ENCODE measurements at places on chromosomes 11 and 22.

DNA sequence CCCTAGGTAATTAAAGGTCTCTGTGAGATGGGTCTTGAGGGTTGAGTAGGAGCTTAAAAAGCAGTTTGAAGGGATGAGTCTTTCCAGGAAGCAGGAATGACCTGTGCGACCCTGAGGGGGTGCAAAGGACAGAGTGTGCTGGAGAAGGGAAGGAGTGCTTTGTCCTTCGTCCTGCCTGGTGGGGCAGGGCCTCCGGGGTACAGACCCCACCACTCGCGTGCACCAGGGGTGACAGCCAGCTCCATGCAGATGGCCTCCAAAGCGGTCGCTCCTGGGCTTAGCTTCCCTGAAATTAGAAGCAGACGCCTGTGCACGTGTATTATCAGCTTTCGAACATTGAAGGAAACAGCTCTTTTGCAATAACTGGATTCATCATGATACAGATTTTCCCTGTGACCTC is 959.8 kb downstream of the BRD1 start:
- DNase-seq, result no peak

GRCh38 chr11:73297702-73298101 is 10.4 kb upstream of the ARHGEF17 start:
- DNase-seq, result no peak

DNA sequence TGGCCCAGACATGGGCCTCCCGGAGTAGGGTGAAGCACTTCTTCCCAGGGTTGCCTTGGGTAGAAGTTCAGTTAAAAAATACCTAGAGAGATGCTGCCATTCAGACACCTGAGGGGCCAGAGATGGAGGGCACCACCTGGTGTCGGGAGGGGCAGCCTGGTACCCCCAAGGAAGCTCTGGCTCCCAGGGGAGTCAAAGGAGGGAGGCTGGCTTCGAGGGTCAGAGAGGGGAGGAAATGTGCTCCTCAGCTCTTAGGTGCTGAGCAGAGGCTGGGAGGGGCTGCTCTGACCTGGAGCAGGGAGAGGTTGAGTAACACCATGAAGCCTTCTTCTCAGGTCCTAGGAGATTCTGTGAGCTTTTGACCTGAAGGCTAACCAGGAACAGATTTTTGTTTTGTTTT is 1.1 kb downstream of the USP35 start:
- DNase-seq, result no peak

GRCh38 chr11:19216021-19216420 is 14.2 kb upstream of the CSRP3 start:
- DNase-seq, result no peak

DNA sequence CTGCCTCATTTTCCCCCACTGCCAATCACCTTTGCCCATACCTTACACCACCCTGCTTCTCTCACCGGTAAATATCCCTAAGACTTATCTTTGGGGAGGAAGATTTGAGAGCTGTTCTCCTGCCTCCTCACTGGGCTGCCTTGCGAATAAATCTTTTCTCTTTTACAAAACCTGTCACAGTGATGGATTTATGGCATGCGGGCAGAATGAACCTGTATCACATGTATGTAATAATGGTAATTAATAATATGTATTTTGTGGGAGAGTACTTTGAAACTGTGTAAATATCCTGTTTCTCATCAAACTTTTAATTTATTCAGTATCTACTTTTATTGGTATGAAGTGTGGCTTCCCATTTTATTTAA is 3.6 kb upstream of the USP18 start:
- no peak for DNase-seq

GRCh38 chr11:33664166-33664565 is 36.5 kb downstream of the C11orf91 start:
- DNase-seq, result no peak

GRCh38 chr11:86803136-86804045 is 3.0 kb downstream of the PRSS23 start:
- DNase-seq, result peak; percentile 51

DNA sequence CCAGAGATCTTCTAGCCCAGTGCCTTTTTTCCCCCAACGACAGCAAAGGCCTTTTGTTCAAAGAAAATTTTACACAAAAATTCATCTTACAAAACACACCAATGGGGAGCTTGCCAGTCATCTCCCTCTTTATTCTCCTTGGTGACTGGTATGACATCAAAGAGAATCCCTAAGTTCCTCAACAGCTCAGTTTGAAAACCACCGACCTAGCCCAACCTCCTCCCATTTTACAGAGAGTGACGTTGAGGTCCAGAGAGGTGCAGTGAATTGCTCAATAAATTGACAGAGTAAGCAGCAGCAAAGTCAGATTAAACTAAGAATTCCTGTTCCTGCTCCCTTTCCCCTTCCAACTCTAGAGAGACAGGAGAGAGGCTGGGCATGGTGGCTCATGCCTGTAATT is 7.8 kb downstream of the SLC43A3 start:
- no peak for DNase-seq

DNA sequence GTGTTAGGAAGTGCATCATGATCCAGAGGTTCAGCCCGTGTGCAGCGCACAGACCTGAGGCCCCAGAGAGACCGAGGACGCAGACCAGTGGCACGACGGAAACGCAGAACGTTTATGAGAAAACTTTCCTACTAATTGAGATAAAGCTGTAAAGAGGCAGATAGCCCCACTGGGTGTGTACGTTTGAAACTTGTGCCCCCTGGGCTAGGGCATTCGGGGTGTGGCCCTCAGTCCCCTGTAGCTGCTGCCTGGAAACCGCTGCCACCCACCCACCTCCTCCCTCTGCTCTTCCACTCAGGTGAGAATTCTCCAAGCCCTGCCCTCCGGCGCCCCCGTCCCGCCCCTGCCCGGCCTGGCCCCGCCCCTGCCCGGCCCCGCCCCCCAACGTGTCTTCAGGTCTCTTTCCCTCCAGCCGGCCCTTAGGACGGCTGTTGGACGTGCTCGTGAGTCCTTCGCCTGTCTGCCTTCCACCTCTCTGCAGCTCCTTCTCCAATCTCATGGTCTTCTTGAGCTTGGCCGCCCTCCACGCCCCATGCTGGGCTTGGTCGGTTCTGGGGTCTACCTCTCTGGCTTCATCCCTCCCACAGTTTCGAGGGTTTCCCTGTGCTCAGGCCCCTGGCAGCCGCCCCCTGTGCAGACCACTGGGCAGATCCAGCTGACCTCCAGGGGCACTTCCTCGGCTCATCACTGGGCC is 12.1 kb downstream of the MAPK8IP2 start:
- no peak for DNase-seq

DNA sequence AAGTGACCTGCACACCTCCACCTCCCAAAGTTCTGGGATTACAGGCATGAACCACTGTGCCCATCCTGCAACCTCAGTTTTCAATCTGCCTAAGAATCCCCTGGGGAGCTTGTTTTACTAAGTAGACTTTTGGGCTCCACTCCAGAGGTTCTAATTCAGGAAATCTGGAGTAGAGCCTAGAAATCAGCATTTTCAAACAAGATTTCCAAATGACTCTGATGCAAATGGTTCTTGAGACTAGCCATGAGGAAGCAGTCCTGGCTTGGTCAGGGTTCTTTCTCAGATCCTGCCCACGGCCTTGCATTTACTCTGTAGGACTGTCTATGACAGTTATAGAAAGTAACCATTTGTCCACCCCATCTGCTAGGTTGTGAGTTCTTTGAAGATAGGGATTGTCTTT is 1.6 kb upstream of the KCNE3 start:
- no peak for DNase-seq

DNA sequence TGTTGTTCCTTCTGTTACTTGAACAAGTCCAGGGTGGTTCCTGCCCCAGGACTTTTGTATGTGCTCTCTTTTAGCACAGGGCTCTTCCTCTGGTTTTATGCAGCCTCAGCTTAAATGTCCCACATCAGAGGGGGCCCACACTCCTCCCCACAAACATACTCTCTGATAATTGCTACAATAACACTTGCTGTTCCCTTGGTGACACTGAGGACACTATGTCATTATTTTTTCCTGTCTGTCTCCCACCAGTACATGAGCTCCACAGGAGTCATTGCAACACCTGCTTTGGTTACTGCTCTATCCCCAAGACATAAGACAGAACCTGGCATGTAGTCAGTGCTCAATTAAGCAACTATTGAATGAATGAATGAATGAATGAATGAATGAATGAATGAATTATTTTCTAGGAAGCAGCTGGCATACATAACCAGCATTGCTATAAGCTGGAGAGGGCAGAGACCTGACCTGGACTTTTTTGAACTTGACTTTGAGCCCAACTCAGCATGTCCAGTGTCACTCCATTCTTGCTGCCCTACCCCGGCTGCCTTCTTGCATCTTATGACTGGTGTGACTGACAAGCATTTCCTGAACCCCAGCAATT is 7.5 kb upstream of the WNT7B start:
- DNase-seq, result no peak

DNA sequence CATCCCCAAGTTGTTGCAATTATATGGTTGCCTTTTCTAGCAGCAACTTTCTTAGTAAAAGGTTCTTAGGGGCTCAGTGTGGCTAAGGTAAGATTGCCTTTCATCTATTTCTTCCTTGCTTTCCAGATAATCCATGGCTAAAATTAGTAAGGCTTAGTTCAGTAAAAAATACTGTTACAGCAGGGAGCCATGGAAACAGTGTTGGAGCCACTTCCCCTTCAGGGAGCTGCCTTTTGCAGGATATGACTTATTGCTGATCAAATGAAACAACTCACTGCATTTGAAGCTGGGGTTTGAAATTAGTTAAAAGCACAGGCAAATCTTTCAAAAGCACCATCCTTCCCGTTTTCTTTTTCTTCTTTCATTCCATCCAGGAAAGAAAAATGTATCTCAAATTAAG is 184.3 kb downstream of the C11orf87 start:
- no peak for DNase-seq

GRCh38 chr11:67996622-67997474 is 7.0 kb downstream of the UNC93B1 start:
- no peak for DNase-seq

DNA sequence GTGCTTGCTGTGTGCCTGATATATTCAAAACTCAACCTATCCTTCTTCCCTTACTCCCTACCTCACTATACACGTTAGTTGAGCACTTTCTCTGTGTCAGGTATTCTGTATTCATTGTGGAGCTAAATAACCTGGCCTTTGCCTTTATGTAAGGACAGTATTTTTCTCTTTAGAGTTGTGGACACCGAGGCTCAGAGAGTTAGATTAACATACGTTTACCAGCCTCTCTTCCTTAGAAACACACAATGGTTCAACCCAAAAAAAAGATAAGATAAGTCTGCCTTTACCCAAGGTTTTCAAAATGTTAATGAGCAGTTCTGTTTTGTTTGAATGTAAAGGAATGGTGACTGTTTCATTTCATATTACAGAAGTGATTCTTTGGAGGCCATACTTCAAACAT is 45.0 kb downstream of the CBL start:
- no peak for DNase-seq

DNA sequence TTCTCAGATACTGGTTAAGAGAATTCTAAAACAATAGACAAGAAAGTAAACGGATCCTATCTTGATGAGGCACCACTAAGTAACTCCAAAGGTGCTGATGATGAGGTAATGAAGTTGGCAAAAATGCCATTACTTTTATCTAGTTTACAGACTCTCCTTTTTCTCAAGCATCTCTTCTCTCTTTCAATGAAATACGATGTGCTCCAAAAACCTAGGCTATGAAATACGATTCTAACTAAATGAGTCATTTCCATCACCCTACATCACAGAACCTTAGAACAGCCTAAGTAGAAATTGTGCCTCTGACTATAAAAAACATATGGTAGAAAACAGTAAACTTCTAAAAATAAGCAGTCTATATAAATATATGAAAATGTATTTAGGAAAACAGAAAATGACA is 58.9 kb upstream of the ARHGAP32 start:
- no peak for DNase-seq

- DNase-seq, result no peak
Measured at GRCh38 chr22:42799461-42800405, 57.3 kb downstream of the ARFGAP3 start.

DNA sequence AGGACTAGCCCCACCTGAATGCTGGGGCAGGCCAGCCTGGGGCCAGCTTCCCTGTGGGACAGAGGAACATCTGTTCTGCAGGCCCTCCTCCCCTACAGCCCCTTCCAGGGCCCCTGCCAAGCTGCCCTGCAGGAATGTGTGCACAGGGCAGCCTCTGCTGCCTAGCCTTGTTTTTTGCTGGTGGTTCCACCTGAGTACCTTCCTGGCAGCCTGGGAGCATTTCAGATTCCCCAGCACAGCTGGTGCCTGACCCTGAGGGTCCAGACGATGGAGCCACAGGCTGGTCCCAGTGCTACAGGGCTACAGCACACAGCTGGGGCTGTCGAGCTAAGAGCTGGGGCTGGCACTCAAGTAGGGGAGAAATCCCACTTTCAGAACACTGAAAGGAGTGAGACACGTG is 22.3 kb upstream of the GPR83 start:
- peak; percentile 70 for DNase-seq

Measured in kidney tubule cell (primary cell).